Hematopoietic multipotent progenitor cell treated with erythropoietin and hydrocortisone succinate and interleukin-3 and kit ligand, for 8 days (in vitro differentiated cells): ENCODE measurements at places on chromosomes 1 and 21.

- peak; percentile 81 for DNase-seq
These were observed 2.7 kb upstream of the MYOC start for GRCh38 chr1:171654942-171655745.

- DNase-seq: peak; percentile 17
These were observed 64.1 kb upstream of the RNPC3 start for GRCh38 chr1:103461161-103462105.

- peak; percentile 73 for DNase-seq
These were observed 32.3 kb downstream of the KIAA2013 start for GRCh38 chr1:11893907-11894251.

DNA sequence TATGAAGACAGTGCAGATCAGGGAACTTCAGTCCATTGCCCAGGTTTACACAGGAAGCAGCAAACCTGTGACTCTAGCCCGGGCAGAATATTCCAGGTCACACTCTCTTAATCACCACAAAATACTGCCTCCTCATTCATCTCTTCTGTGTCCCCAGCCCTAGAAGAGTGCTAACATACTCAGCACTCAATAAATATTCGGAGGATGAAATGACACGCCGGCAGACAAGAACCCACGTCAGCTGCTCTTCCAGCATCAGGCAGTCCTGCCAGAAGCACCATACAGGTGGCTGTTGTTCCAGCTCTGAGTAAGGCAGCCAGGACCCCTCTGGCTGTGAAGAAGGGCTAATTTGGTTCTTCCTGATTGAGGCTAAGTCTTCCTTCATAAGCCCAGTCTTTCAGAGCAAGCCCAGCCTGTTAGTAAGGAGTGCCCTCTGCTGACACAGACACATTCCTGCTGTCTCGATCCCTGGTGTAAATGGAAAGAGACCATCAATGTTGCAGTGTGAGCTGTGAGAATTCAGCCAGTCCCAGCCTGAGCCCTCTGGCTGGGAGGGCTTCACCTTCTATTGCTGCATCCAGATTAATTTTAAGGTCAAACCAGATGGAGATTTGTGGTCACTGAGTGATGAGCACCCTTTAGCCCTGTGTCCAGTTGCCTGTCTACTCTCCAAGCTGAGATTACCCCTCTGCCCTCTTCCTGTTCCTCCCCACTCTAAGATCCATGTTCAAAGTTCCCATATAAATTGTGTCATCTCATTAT lies 45.0 kb upstream of the KIRREL1 start:
- DNase-seq: peak; percentile 46

- DNase-seq: peak; percentile 15
These were observed 2.9 kb upstream of the CCN1 start for GRCh38 chr1:85577419-85578320.
